ENCODE measurements at places on chromosomes 1 and 21.

GRCh38 chr1:169047074-169047473 lies 59.4 kb upstream of the ATP1B1 start:
- DNase-seq: no peak

GRCh38 chr1:6634371-6635052 lies 9.8 kb downstream of the THAP3 start:
- no peak for DNase-seq

- no peak for DNase-seq
Measured at GRCh38 chr21:15018382-15018781, 46.4 kb downstream of the NRIP1 start.

DNA sequence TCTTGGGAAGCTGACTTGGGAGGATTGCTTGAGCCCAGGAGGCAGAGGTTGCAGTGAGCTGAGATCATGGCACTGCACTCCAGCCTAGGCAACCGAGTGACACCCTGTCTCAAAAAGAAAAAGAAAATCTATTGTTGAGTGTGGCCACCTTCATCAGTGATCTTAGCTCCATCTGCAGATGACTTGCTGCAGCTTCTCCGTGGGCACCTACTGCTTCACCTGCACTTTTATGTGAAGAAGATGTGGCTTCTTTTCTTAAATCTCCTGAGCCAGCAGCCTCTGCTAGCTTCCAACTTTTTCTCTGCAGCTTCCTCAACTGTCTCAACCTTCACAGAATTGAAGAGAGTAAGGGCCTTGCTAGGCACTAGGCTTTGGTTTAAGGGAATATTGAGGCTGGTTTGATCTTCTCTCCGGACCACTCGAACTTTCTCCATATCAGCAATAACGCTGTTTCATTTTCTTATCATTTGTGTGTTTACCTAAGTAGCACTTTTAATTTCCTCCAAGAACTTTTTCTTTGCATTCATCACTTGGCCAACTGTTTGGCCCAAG lies 28.0 kb downstream of the AGPAT3 start:
- DNase-seq: no peak

GRCh38 chr1:32142446-32143301 lies 34.8 kb downstream of the KPNA6 start:
- DNase-seq: no peak

DNA sequence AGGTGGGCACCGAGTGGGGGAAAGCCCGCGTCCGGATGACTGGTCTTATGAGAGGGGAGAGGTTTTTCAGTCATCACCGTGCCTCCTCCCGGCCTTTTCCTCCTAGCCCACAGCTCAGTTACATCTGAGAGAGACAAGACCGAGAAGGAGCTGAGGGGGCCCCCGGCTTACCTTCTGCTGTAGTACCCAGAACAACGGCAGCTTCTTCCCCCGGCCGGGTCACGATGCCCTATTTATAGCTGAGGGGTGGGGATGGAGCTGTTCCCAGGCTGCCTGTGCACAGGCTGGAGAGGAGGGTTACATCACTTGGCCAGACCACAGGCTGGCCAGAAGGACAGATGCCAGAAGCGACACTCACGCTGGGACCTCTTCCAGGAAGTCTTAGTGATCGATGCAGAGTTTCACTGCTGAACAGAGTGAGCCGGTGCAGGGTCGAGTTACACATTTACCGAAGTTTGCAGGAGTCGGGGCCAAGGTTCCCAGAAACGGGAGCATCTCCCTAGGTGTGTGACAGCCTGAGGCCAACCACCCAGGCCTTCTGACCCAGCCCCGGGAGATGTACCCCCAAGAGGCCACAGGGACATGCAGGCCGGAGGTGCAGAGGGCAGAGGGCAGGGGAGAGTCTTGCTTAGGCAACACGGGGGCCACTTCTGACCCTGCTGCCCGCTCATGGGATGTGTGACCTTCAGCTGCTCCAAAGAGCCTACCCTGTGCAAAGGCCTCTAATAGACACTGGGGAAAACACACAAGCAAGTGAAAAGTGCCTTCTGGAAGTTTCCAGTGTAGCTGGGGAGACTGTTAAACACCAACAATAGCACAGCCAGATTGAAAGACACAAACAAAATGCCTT lies at the start of gene AGT:
Gene AGT (minus strand): TSS at position 208 of the 850 bp plus-strand sequence. CDS start 3,299 bp downstream, outside the sequence.
- DNase-seq: no peak

- DNase-seq: no peak
Measured at GRCh38 chr1:108816049-108816893, 40.6 kb downstream of the AKNAD1 start.

DNA sequence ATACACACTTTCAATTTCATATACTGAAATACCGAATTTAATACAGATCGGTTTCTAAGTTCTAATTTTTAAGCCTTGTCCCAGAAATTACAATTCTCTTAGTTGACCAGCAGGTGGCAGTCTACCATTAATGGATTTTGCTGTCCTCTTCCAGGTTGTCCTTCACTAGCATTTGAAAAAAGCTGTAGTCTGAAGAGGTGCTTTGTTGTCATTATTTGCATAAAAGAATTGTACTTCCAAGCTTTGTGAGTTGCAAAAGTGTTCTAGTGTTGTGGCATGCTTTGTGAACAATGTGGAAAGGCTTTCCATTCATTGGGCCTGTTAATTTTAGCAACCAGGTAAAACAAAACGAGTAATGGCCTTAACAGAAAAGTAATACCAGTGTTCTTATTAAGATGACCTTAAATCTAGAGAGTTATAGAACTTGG lies 193.6 kb downstream of the RPS6KC1 start:
- no peak for DNase-seq

DNA sequence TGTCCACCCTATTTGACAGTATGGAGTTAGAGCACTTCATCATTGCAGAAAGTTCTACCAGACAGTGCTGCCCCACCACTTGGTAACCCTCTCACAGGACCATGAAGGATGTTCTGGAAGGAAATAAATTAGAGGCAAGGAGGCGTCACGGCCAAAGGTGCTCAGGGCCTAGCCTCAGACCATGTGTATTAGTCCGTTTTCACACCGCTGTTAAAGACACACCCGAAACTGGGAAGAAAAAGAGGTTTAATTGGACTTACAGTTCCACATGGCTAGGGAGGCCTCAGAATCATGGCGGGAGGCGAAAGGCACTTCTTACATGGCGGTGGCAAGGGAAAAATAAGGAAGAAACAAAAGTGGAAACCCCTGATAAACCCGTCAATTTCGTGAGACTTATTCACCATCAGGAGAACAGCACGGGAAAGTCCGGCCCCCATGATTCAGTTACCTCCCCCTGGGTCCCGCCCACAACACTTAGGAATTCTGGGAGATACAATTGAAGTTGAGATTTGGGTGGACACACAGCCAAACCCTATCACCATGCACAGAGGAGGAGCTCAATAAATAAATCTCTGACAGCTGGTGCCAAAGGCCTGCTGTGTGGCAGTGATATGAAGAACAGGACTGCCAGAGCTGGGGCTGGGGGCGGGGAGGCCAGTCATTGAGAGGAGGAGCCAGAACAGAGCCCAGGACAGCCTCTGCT lies 75.8 kb downstream of the FHAD1 start:
- DNase-seq: no peak

DNA sequence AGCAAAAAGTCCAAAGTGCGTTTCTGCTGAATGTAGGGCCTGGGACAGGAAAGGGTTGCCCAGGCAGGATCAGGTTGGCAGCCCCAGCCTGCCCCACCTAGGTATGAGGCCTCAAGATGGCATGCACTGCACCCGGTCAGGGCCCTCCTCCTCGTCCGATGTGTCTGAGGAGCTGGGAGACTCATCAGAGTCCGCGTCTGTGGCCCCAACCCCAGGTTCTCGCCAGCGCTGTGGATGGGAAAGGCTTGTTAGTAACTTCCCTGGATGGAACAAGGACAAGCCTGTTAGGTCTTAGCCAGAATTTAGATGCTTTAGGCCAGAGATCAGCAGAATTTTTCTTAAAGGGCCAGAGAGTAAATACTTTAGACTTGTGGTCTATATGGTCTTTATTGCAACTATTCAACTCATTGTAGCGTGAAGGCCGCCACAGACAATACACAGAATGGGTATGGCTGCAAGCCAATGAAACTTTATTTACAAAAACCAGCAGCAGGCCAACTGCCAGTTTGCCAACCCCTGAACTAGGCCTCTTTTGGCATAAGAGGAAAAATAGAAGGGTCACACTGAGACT lies 12.4 kb downstream of the PEA15 start:
- no peak for DNase-seq

DNA sequence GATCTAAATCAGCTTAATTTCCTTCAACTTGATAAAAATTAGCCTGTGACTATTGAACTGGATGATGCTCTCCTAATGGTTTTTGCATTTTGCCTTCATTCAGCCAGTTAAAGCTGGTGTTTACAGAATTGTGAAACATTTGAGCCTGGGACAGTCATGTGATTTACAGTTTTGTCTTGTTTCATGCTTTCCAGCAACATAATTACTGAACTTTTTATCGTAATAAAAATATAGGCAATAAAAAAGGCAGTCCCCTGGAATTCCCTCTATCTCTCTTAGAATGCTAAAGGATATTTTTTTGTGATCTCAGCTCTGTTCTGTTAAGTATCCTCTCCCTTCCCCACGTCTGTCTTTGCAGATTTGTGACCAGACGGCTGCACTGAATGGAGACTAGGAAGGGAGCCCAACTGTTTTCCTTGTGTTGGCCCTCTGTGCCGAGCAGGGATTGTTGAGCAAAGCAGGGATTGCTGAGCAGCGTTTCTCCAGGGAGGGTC lies 70.3 kb upstream of the RGL1 start:
- no peak for DNase-seq

GRCh38 chr1:89087241-89087640 lies 22.2 kb upstream of the GBP1 start:
- no peak for DNase-seq

DNA sequence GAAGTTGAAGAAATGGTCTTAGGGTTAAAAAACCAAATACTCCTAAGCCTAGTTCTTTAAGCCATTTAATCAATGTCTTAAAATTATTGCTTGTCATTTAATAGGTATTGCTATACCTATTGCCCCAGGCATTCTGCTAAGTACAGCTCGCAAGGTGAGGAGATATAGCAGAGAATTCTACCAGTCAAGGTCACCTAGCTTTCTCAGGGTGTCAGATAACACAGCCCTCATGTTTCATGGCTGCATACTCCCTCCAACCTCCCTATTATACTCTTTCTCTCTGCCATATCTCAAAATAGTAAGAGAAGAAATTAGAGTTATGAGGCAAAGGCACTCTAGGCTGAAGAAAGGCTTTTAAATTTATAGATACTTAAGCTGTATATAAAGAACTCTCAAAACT lies 68.4 kb upstream of the GPR88 start:
- DNase-seq: no peak

- no peak for DNase-seq
Measured at GRCh38 chr1:84412316-84412942, 14.1 kb downstream of the DNASE2B start.

- DNase-seq: no peak
Measured at GRCh38 chr1:31488528-31488927, 75.5 kb downstream of the SERINC2 start.

GRCh38 chr1:42258218-42258617 lies 76.8 kb downstream of the FOXJ3 start:
- DNase-seq: no peak

DNA sequence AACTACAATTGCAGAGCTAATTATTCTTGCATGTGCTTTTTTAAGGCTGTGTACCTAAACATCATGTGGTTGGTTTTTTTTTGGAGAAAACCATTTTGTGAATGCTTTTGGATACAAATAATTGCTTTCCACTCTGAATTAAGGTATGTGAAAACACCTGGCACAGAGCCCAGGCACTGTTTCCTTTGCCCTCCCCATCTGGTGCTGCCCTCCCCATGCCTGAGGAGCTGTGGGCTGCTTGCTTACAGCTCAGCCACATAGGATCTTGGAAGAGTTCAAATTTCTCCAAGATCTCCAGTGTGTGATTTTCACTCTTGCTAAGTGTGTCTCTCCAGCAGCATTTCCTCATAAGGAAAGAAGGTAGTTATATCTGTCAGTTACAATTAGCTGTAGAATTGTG lies 27.8 kb downstream of the DNM3 start:
- DNase-seq: no peak

DNA sequence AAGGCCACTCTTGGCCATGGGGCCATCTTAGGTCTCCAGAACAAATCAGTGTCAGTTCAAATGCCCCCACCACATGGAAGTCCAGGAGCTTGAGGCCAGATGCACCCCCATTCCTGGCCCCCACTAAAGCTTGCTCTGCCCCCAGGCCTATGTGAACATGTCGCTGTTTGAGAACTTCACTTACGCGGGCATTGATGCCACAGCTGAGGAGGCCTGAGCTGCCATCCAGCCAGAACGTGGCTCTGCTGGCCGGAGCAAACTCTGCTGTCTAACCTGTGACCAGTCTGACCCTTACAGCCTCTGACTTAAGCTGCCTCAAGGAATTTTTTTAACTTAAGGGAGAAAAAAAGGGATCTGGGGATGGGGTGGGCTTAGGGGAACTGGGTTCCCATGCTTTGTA lies 15.1 kb upstream of the MPL start:
- no peak for DNase-seq

GRCh38 chr21:43721939-43722338 lies 3.0 kb downstream of the PDXK start:
- no peak for DNase-seq

- no peak for DNase-seq
Measured at GRCh38 chr1:220770245-220770913, 16.3 kb upstream of the MTARC1 start.

DNA sequence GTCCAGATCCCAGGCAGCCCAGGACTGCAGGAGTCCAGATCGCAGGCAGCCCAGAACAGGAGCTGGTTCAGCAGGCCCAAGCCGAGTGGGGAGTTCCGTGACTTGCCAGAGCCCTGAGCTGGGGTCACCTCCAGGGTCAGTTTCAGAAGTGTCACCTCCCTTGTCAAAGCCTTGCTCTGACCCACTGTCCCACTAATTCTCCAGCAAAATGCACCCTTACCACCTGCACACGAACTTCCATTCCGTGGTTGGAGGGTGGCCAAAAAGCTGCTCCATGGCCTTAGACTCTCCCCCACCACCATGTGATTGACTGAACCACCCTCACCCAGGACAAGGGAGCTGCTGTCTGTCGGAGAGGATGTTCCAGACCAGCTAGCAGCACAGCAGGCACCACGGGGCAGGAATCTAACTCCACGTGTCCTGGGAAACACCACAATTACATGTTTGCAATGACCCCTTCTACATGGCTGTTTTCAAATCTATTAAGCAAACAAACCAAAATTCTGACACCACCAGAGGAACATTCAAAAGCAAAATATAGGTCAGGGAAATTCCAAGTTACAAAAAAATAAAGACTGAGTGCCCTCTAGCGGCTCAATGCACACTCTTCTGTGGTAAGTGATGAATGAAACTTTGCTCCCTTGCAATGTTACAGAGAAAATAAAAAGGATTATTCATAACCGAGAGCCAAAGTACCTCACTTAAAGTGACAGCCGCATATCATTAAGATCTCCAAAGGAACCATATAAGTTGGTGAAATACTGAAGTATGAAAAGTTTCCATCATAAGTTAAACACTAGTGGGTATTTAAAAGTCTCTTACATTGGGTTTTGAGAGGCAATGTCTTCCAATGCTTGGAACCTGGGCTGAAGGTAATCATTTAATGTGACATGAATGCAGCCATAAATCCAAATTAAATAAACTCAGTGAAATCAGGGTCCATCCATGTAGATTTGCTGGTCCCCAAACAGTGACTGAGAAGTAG lies 76.3 kb downstream of the NPHP4 start:
- no peak for DNase-seq

GRCh38 chr1:23156940-23157339 lies 11.7 kb downstream of the LUZP1 start:
- no peak for DNase-seq

- no peak for DNase-seq
Measured at GRCh38 chr1:32197837-32198236, 2.6 kb upstream of the CCDC28B start.

All from stimulated activated CD8-positive, alpha-beta memory T cell treated with anti-CD3 and anti-CD28 coated beads, Interleukin-7, amount 100 ng/mL, for 1 hour (primary cell).